Cardiac muscle cell (in vitro differentiated cells and primary cell): ENCODE measurements at places on chromosomes 11 and 22. TPM values are rescaled to one million over a fixed set of nuclear protein-coding genes. Genes with fewer than 3 reads are reported as not detected.

- peak; percentile 83 for DNase-seq
These were observed 38.4 kb upstream of the A4GALT start for GRCh38 chr22:42758931-42759629.

- peak; percentile 94 for DNase-seq
These were observed 4.7 kb downstream of the KLHL35 start for GRCh38 chr11:75428281-75428724.

Gene CDKN1C
- total RNA-seq, result 108 and 127 TPM in 2 replicates

- DNase-seq, result no peak
These were observed 132.6 kb upstream of the SERPIND1 start for GRCh38 chr22:20641198-20641892.

- peak; percentile 3 for DNase-seq
These were observed 181.7 kb upstream of the ZC3H12C start for GRCh38 chr11:109911488-109911887.

Gene GGTLC2
- not detected in 2 replicates for total RNA-seq

DNA sequence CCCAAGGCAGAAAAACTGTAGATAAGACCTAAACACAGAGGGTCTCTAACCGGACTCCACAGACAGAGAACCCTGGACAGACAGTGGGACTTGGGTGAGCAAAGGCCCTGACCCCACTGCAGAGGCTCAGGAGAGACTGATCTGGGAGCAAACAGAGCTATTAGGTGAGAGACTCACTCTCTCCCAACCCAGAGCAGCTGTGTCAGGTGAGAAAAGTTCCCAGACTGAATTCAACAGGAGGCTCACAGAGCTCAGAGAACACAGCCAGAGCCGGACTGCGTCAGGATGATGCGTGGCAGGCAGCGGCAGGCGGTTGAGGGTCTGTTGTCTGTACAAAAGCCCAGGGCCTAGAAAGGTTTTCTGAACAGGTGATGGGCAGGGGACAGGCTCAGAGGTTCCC lies 5.5 kb downstream of the RFPL2 start:
- no peak for DNase-seq

GRCh38 chr11:95498722-95499425 lies 267.9 kb upstream of the SESN3 start:
- DNase-seq, result no peak

- DNase-seq, result peak; percentile 92
These were observed at the start of gene ARVCF for GRCh38 chr22:20016734-20017621. ARVCF (minus strand) TSS chr22:20016823; CDS start chr22:19990794, 26,029 bp downstream.

Gene PRODH
- 2.1 and 7.1 TPM in 2 replicates for total RNA-seq

GRCh38 chr11:112881461-112881860 lies 79.8 kb upstream of the NCAM1 start:
- DNase-seq, result peak; percentile 51
